ENCODE measurements at places on chromosomes 4 and X.

- no peak for DNase-seq
Measured at GRCh38 chrX:153955228-153955732, 10.8 kb upstream of the RENBP start.

- no peak for DNase-seq
Measured at GRCh38 chrX:1097328-1097727, 115.1 kb downstream of the CRLF2 start.

DNA sequence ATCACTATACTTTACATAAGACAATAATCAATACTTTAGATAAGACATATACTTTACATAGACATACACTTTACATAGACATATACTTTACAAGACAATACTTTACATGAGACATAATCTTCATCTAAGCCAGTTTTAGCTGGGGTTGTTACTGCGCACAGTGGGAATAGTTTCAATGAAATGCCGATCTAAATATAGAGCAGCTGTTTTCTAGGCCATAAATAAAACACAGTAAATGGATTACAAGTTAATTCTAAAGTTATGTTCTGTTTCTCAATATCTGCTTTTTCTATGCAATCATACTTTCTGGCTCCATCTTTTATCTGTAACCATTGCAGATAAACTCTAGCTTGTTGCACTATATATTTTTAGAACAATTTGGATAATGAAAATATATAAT is 1470.6 kb upstream of the PABPC4L start:
- no peak for DNase-seq

- DNase-seq: no peak
Measured at GRCh38 chrX:13013363-13014110, 30.9 kb downstream of the FAM9C start.

- no peak for DNase-seq
Measured at GRCh38 chrX:55710701-55711100, 6.8 kb upstream of the RRAGB start.

- no peak for DNase-seq
Measured at GRCh38 chrX:48894891-48895290, 2.7 kb downstream of the TIMM17B start.
